HCT116 (cell line): ENCODE measurements at places on chromosomes 12 and 14. TPM values are rescaled to one million over a fixed set of nuclear protein-coding genes. Genes with fewer than 3 reads are reported as not detected.

- DNase-seq: no peak
Observed at GRCh38 chr12:93727195-93727811, 50.1 kb downstream of the CRADD start.

GRCh38 chr14:54291491-54292191 lies 105.2 kb upstream of the CDKN3 start:
- DNase-seq: no peak

DNA sequence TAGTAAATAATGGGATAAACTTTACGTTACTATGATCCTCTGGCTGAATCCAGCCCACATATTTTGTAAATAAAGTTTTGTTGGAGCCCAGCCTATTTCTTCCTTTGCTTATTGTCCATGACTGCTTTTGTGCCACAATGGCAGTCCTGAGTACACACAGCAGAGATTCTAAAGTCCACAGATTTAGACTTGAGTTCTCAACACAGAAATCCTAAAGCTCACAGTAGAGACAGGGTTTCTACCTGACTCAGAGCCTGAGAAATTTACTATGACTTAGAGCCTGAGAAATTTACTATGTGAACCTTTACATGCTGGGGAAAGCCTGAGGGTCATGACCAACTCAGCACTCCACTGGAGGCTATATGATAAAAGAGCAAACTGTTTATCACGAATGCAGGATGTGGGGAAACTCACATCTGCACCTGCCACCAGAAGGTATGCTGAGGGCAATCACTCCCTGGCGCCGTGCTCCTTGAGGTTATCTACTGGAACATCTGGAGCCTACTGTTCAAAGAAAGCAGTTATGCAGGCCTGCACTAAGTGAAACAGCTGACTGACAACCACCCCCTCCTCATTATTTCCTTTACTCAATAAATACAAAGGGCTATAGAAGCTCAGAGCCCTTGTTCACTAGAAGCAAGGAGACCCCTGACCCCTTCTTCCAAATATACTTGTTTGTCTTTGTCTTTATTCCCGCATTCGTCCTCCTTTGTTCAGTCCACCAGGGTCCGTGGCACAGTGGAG lies 52.6 kb upstream of the BICD1 start:
- no peak for DNase-seq

Gene TAS2R14
- 1.9 TPM for total RNA-seq

Gene P3H3
- 32.2 TPM for total RNA-seq

DNA sequence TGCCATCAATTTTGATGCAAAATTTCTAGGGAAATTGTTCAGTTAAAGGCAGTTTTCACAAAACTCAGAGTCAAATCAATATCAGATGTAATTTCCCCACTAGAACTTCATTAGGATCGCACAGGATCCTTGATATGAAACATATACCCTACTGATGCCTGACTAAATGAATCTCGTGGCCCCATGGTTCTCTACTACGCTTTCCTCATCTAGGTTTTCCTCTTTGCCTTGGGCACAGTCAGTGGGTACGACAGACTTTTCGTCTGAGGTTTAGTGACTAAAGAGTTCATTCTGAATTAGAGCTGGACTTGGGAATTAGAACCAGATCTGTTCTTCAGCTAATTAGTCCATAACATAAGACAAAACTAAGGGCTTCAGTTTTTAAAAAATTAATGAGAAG lies 42.5 kb upstream of the GNPNAT1 start:
- no peak for DNase-seq

Gene OLR1
- total RNA-seq: 0.12 TPM

Gene TMPRSS12
- total RNA-seq: not detected

Gene SEC23A
- 81.7 TPM for total RNA-seq

- no peak for DNase-seq
Observed at GRCh38 chr12:4133636-4134447, 139.7 kb upstream of the CCND2 start.

GRCh38 chr14:71400871-71401321 lies 493.6 kb downstream of the PCNX1 start:
- no peak for DNase-seq

- DNase-seq: no peak
Observed at GRCh38 chr14:105526776-105527380, 495 bp downstream of the TMEM121 start.

Gene GPD1
- 1.6 TPM for total RNA-seq

- DNase-seq: no peak
Observed at GRCh38 chr12:4820971-4821370, 88.7 kb upstream of the KCNA1 start.

Gene LMNTD1
- total RNA-seq: not detected

DNA sequence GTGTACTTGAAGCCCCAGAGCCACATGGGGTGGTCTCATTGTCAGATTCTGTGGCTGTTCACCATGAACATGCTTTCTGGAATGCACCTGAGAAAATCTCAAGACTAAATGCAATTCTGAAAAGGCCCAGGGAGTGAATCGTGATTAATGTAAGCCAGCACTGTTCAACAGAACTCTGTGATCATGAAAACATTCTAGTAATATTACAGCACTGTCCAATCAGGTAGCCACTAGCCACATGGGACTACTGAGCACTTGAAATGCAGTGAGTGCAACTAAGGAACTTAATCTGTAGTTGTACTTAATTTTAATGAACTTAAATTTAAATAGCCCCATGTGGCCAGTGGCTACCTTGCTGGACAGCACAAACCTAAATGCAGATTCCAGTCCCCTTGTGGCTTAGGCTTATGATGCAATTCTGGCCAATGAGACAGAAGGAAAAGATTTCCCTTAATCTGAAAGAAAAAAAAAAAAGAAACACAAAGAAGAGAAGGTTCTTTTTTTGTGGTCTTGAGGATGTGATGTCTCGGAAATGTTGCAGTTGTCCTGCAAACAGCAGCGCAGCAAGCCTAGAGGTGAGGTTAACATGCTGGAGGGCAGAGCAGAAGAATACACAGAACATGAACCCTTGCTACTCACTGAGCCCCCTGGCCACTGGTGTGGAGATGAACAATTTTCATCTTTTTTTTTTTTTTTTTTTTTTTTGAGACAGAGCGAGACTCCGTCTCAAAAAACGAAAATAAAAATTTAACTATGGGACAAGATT lies 48.2 kb downstream of the SPPL3 start:
- no peak for DNase-seq

Gene NRL
- total RNA-seq: 0.66 TPM

Gene CISTR
- not detected for total RNA-seq

- DNase-seq: no peak
Observed at GRCh38 chr12:130240831-130241590, 78.7 kb downstream of the FZD10 start.

GRCh38 chr14:59183150-59183549 lies 5.3 kb upstream of the DAAM1 start:
- no peak for DNase-seq
